Activated T-helper 17 cell treated with anti-CD3 and anti-CD28 coated beads, Interleukin-2, amount 50 U/mL, for 72 hours (primary cell): ENCODE measurements at places on chromosomes 6 and 20.
A peak's percentile ranks its signal among the peaks of the same experiment; 100 is the strongest.

- peak; percentile 95 for ATAC-seq
These were observed 40.6 kb downstream of the BPIFB4 start for GRCh38 chr20:33119725-33120720.

- ATAC-seq: peak; percentile 39
These were observed 403.9 kb upstream of the JARID2 start for GRCh38 chr6:14841901-14842421.

DNA sequence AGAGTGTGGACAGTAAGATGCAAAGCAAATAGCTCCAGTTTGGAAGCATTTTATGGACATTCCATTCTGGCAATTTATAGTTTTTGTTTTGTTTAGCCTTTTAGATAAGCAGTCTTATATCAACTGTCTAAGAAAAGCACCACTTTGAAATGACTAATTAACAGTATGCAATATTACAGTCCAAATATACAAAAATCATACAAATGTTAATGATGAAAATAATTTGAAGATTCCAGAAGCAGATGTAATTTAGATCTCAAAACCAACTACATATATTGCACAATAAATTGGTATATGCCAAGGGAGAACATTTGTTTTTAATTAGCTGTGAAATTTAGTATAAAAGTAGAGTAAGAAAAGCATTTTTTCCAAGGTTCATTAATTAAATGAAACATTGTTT, 158.8 kb downstream of the KIF6 start:
- ATAC-seq: no peak

GRCh38 chr6:10883312-10884244, 1.7 kb upstream of the GCM2 start:
- no peak for ATAC-seq

DNA sequence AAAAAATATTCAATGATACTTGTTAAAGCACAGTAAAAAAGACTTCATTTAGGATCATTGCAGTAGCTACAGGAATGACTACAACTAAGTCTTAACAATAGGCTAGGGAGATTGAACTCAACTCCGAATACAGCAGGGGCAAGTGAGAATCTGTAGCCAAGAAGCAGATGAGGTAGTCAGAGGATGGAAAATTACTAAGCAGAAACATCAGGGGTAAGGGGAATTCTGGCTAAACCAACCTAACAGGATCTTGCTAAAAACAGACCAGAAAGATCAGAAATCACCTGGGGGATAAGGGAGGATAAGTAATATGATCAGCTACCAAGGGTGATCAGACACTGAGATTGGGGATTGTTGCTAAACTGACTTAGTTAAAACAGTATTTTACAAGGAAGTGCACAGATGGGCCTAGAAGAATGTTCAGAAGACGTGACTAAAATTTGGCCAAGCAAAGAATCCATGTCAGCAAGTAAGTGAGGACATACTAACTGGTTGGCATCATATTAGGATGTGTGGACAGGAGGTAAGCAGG, 217.5 kb downstream of the TENT5A start:
- ATAC-seq: no peak

GRCh38 chr6:163585932-163586437, 171.5 kb downstream of the QKI start:
- no peak for ATAC-seq
